ENCODE measurements at places on chromosomes 1 and 21.

GRCh38 chr1:67612788-67613241 lies 72.2 kb upstream of the GADD45A start:
- DNase-seq = no peak

DNA sequence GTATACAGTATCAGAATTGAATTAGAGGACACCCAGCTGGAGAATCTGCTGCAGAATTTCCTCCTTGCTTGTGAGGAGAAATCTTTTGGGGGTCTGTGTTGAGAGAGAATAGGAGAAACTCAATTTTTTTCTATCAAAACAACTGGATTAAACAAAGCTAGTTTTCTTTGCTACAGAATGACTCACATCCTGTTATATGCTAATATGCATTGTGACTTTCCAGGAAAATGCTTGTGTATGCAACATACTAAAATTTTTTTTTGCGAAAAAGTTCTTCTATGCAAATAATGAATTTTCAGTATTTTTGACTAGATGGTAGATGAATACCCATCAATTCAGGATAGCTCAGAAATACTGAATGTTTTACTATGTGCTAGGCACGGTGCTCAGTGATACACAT lies 2.2 kb downstream of the VAMP4 start:
- no peak for DNase-seq

DNA sequence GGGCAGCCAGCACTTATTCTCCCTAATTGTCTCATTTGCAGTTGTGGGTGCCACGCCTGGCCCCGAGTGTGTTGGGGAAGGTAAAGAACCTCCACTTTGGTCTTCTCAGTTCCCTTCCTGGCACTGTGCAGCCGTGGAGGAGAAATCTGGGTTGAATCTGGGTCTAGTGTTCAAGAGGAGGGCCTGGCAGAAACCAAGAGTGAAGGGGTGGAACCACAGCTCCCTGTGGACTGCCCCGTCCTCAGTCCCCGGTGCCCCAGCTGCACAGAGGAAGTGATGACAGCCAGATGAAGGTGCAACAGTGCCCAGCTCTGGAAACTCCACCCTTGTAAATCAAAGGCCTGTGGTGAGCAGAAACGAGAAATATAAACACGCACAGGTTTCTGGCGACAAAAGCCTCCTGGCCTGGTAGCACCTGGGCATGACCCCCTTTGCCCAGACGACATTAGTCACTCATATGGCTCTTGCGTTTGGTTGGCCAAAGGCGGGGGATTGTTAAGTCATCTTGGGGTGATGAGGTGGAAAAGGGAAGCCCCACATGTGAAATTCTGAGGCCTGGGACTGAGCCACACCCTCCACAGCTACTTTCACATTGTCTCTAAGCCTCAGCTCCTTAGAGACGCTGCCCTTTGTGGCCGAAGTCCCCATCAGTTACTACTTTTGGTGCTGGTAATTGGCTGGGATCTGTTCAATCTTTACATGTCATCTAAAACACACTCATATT lies 4.2 kb upstream of the ECE1 start:
- DNase-seq = no peak

- DNase-seq = no peak
Measured at GRCh38 chr1:234616644-234617043, 6.7 kb upstream of the IRF2BP2 start.

- DNase-seq = no peak
Measured at GRCh38 chr1:202234331-202235002, 40.9 kb downstream of the LGR6 start.

GRCh38 chr1:17692645-17693044 lies 62.5 kb upstream of the ACTL8 start:
- no peak for DNase-seq

DNA sequence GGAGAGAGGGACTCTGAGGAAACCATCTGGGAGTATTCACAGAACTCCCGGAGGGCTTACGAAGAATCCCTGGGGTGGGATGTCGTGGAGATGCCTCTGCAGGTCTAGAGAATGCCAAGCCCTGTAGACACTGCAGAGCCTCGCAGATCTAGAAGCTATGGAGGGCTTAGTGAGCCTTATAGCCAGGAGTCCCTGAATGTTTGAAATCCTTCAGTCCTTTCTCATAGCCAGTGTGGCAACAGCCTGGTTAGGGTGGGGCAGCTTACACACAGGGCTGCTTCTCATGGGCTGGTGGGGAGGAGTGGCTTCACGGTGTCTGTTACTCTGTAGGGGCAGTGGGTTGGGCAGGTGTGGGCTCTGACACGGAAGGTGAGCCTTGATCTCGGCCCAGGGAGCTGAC lies 44.2 kb upstream of the KDM4A start:
- no peak for DNase-seq

GRCh38 chr1:50326026-50326425 lies 97.2 kb downstream of the DMRTA2 start:
- no peak for DNase-seq

DNA sequence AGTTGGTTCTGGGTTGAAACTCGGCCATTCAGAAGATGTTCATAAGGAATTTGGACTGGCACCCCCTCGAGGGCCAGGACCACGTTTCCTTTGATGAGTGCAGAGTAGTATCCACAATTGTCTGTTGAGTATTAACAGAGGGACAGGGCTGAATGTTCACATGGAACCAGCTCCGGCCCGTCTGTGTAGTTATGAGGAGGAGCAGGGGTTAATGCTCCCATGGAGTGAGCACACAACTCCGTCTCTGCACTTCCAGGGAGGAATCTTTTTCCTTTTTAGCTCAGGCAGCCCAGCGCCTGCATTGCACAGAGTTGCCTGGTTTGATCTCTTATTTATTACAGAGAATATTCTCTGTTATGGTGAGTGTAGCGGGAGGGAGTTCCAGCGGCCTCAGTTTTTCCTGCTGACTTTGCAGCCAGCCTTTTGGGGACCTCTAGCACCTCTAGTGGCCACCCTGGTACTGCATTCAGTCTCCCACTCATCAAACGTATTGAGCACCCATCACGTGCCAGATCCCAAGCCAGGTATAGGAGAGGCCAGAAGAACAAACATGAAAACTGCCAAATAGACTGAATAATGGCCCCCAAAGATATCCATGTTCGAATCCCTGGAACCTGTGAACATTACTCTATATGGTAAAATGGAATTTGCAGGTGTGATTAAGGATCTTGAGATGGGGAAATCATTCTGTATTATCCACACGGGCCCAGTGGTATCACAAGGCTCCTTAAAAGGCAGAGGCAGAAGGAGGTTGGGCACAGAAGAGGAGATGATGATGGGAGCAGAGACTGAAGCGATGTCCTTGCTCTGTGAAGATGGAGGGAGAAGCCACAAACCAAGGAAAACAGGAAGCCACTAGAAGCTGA lies 167.7 kb upstream of the CSF3R start:
- DNase-seq = peak; percentile 1

- no peak for DNase-seq
Measured at GRCh38 chr1:228778961-228779360, 43.7 kb downstream of the RHOU start.

DNA sequence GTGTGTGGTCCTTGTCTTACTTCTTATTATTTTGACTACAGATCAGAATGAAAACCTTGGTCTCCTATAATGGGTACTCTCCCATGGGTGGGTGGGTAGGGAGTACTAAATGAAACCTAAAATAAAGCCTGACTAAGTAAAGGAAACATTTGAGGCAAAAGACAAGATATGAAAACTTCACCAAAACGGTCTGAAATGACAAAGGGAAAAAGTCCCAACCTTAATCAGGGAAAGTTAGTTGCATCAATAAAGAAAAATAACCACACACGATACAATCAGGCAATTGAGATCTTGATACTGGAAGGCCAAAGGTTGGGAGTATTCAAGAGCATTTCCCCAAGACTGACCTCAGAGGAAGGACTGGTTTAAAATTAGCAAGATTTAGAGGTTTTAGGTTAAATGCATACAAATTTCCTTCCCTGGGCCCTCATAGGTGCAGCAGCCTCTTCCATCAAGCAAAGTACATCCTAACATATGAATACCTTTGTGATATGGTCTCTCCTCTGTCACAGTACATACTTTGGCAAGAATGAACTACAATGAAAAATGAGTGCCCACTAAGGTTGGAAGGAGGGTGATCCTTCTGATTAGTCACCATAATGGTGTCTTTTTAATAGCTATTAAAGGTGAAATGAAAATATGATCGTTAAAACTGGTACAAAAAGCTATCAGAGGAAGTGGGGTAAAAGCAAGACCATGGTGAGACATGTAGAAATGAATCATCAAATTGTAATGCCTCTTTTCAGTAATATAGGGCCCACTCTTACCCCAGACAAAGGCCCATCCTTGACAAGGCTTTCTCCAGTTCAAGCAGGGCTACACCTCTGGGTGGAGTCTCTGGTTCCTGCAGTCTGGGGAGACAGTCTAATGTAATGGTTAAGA lies 15.3 kb upstream of the TNFSF4 start:
- DNase-seq = no peak

- no peak for DNase-seq
Measured at GRCh38 chr1:2232255-2232915, 4.3 kb downstream of the SKI start.

DNA sequence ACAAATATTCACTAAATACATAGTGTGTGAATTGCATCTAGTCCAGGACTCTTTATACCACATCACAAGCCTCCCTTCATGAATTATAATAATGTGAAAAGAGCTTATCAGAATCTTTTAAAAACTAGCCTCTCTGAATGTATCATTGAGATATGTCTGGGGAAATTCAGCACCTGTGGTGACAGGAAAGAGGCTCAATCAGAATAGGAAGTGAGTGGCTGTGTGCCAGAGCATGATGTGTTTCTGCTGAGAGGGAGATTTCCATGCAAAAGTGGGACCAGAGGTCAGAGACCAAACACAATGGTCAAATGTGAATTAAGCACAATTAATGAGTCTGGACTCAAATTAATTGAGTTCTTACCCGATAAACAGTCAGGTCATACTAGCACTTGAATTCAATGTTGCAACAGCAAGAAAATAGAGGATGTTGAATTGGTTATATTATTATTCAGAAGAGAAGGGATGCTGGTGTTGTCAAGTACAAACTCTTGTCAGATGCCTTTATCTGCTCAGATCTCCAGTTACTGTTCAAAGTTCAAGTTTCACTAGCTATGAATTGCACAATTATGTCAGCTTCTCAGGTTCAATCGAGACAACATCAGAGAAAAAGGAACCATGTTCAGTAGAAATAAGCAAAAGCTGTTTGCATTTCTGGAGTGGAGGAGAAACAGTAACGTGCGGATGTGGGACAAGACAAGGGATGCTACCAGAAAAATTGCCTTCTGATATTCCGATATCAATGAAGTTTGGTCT lies 226.2 kb downstream of the ZNF326 start:
- DNase-seq = no peak

DNA sequence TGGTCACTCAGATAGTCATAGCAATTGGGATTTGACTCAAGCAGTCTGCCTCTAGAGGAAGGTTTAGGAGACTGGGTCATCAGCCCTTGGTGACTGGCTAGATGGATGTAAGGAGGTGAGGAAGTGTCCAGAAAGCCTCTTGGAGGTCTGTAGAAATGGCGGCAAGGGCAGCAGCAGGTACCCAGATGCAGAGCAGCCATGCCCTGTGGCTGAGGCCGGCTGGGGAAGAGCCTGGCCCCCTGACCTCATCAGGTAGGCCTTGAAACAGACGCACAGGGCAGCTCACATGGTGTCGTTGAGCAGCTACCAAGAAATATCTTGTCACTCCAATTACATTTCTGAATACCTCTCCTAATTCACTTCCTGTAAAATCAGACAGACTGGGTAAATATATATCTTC lies 98.2 kb downstream of the DMRTB1 start:
- DNase-seq = no peak

DNA sequence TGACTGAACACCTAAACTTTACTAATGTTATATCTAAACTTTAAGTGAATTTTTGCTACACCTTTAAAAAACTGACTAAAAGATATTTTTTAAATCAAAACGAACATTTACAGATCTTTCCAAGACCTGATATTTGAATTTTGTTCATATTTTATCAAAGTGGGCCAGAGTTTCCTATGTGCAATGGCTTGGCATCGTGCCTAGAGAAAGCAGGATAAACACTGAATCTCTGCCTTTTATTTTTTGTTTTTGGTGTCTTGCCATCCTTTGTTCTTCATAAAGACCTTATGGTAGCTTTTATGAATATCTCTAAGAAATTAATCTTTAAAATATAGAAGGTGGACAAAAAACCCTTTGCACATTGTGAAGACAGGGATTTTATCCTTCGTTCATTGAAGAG lies 25.8 kb upstream of the VPS26C start:
- no peak for DNase-seq

DNA sequence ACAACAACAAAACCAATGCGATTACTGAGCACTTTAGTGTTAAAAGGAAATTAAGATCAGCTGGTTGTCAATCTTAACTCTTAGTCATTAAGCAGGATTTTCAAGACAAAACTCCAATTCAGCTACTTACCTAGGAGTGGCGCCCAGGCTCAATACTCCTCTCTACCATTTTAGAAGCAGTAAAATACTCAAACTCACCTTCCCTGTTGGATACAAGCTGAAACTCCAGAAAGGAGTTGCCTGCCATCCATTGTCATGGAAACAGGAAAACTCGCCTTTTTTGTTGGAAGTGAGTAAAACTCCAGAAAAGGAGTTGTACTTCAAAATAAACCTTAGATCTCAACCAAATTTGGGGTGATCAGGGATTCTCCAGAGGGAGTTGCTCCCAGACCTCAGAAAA lies 127.0 kb upstream of the F3 start:
- no peak for DNase-seq

GRCh38 chr1:60036856-60037460 lies 36.6 kb downstream of the C1orf87 start:
- no peak for DNase-seq

DNA sequence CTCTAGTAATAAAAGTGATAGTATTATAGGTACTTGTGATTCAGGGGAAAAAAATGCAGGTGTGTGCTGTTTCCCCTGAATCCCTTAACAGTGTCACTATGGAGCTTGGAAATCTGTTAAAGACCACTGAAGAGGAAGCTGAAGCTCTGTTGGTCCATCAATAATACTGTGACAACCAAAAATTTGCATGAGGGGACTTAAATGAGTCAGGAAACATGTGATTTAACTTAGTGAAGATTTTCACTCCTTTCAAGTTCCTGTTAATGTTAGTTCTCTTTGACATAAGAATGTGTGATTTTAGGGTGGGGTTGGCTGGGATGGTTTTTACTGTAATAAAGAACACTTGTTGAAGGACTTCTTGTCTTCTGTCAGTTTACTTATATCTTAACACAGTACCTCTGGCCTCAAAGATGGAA lies 32.0 kb downstream of the VANGL2 start:
- no peak for DNase-seq

GRCh38 chr1:56473582-56474270 lies 105.6 kb downstream of the PLPP3 start:
- no peak for DNase-seq

GRCh38 chr1:103107741-103108375 lies 464 bp downstream of the COL11A1 start:
- DNase-seq = no peak

GRCh38 chr1:111867868-111868440 lies 112.3 kb downstream of the DDX20 start:
- DNase-seq = no peak

GRCh38 chr1:181028615-181029014 lies 5.2 kb upstream of the MR1 start:
- DNase-seq = no peak

- DNase-seq = peak; percentile 38
Measured at GRCh38 chr1:9101510-9102146, 27.3 kb downstream of the GPR157 start.

- DNase-seq = no peak
Measured at GRCh38 chr1:44433209-44433608, 28.2 kb downstream of the RNF220 start.
